HepG2 (cell line): ENCODE measurements at places on chromosomes 13 and 19. TPM values are rescaled to one million over a fixed set of nuclear protein-coding genes. Genes with fewer than 3 reads are reported as not detected.
A peak's percentile ranks its signal among the peaks of the same experiment; 100 is the strongest.

DNA sequence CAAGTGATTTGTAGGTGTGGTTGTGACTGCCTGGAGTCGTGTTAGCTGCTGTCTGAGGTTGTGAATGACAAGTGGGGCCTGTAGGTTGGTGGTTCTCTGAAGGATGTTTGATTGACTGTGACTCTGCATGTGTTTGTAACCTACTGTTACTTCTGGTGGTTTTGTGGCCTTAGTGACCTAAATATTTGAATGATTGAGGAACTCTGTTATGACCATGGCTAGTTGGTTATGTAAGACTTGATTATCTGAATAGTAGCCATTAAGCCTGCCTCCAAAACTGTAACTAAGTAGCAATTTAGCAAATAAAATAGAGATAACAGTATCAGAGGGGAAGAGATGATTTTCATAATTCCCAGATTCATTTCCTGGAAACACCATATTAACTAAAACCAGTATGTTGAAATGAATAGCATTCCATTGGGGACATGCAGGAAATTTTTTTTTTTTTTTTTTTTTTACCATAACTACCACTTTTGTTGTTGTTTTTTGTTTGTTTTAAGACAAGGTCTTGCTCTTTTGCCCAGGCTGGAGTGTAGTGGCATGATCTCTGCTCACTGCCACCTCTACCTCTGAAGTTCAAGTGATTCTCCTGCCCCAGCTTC lies 865 bp downstream of the ZNF382 start:
- H3K4me3 ChIP-seq, result peak overlapping the region; percentile 94
- peak overlapping the region; percentile 68 for H3K27ac ChIP-seq
- no peak for DNase-seq
- peaks cover 14% of the 10 kb centered on the region; the same call in 2 of the 3 replicates for H3K36me3 ChIP-seq

GRCh38 chr19:16715611-16716010 lies 4.0 kb upstream of the NWD1 start:
- no peak overlapping the region for H3K27ac ChIP-seq
- no peaks in the 10 kb centered on the region for H3K27me3 ChIP-seq
- no peak for DNase-seq
- no peaks in the 10 kb centered on the region for H3K4me1 ChIP-seq

DNA sequence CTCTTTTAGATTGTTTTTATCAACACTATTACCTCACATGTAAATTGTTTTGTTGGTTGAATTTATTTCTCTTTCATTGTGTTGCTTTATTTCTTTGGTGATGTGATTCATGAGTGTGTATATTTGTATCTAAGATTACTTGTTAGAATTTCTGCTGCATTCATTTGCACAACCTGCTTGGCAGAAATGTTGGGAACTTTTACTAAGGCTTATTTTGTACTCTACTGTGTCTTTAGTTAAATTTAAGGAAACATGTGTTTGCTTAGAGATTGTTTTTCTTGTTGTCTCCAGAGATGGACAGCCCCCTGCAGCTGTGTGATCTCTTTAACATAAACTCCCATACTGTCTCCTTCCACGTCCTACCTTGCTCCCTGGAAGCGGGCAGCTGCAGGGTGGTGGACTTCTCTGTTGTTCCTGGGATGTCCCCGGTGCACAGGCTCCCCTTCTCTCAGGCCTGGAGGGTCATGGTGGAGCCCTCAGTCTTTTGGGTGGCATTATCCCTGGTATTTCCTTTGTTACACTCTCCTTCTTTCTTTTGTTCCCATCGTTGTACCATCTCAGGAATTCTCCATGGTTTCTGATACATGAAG lies 212.0 kb upstream of the SPRY2 start:
- DNase-seq, result no peak
- H3K4me3 ChIP-seq, result no peak overlapping the region
- no peak overlapping the region for H3K27ac ChIP-seq
- no peaks in the 10 kb centered on the region for H3K4me1 ChIP-seq
- H3K27me3 ChIP-seq, result no peaks in the 10 kb centered on the region
- no peaks in the 10 kb centered on the region for H3K36me3 ChIP-seq

DNA sequence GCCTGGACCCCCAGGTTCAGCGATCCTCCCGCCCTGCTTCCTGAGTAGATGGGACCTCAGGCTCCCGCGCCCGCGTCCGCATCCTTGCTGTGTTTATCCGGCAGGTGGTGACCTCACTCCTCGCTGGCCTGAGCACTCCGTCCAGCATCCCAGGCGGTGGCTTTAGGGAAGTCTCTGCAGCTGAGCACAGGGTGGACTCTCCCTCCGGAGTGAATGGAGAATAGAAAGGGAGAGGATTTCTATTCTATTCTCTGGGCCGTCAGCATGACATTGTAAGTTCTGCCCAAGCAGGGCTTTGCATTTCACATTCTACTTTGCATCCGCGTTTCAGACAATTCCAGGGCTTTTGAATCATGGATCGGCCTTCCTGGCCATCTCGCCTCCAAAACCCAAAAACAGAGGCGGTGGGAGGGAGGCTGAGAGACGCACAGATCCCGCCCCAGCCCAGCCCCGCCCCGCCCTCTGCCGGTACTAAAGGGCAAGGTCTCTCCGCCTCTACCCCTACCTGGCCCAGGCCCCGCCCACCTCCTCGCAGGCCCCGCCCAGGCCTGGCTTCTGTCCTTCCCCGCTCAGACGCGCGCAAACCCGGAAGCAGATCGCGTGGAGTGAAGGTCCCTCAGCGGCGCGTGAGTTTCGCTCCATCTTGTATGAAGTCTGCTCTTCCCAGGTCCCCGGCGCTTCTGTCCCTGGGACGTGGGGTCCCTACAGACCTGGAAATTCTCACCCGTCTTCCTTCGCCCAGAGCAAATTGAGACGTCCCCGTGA lies at the start of gene ZNF525:
Gene ZNF525 (plus strand): TSS at position 572 of the 765 bp plus-strand sequence. CDS start 6,577 bp downstream, outside the sequence.
- H3K4me3 ChIP-seq, result peak within 1 kb of the TSS; percentile 41; the same call in 1 of the 2 replicates
- H3K36me3 ChIP-seq, result no peaks in the 10 kb centered on the region
- no peaks in the 10 kb centered on the region for H3K27me3 ChIP-seq
- peak; percentile 71 for DNase-seq
- peak within 1 kb of the TSS; percentile 38 for H3K27ac ChIP-seq
- no peaks in the 10 kb centered on the region for H3K4me1 ChIP-seq

- no peaks in the 10 kb centered on the region; the same call in 2 of the 3 replicates for H3K36me3 ChIP-seq
- no peak overlapping the region for H3K27ac ChIP-seq
- no peaks in the 10 kb centered on the region for H3K4me1 ChIP-seq
- no peak for DNase-seq
- H3K27me3 ChIP-seq, result no peaks in the 10 kb centered on the region
Observed at GRCh38 chr19:48926909-48927308, 6.6 kb upstream of the DHDH start.

GRCh38 chr13:104014803-104015645 lies 948.8 kb upstream of the SLC10A2 start:
- no peak for DNase-seq
- no peaks in the 10 kb centered on the region for H3K27me3 ChIP-seq
- no peak overlapping the region for H3K4me3 ChIP-seq
- no peaks in the 10 kb centered on the region for H3K4me1 ChIP-seq
- no peak overlapping the region for H3K27ac ChIP-seq

DNA sequence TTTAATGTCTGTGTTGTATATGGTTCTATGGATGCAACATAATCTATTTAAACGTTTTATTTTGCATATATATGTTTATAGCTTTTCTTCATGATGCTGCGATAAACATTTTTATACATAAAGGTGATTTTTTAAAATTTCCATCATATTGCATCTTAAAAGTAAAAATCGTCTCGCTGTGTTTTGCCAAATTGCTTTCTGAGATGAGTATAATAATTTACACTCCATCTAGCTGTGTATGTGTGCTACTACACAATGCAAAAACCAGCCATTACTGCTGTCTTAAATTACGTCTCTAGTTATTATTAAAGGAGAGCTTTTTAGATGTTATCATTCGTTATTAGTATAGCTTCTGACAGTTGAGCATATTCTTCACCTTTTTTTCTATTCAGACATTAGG lies 37.2 kb downstream of the METTL21C start:
- DNase-seq, result no peak
- no peaks in the 10 kb centered on the region for H3K4me1 ChIP-seq
- no peak overlapping the region for H3K27ac ChIP-seq
- no peak overlapping the region for H3K4me3 ChIP-seq
- H3K27me3 ChIP-seq, result no peaks in the 10 kb centered on the region
- H3K36me3 ChIP-seq, result no peaks in the 10 kb centered on the region

DNA sequence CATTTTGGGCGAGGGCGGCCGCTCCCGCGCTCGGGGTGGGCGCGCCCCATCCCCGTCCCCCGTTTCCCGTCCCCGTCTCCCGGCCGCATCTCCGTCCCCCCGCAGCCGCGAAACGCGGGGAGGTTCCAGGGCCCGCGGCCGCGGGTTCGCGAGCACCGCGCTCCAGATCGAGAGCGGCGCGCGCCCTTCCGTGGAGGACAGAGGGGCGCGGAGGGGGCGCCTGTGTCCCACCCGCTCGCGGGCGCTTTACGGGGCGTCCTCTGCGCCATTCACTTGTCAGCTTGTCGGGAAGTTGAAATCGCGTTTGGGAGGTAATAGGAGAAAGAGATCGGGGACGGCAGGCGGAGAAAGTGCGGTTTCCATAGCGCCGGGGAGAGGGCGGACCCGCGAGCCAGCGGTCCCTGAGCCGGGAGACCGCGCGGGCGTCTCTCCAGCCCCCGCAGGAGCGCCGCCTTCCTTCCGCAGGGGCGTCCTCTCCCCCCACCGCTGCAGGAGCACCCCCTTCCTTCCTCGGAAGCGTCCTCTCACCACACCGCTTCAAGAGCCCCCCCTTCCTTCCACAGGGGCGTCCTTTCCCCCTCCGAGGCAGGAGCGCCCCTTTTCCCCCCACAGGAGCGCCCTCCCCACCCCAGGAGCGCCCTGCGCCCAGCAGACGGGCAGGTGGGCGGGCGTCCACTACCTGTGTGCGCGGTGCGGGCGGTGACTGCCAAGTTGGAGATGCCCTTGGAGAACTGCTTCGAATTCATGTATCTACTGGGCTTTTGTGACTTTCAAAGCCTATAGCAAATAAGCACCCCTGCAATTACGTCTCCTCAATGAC lies 962 bp upstream of the IRS2 start:
- no peak for DNase-seq
- H3K27me3 ChIP-seq, result peaks cover 8% of the 10 kb centered on the region; the same call in 2 of the 3 replicates
- no peaks in the 10 kb centered on the region for H3K4me1 ChIP-seq
- peak overlapping the region; percentile 10; the same call in 1 of the 2 replicates for H3K4me3 ChIP-seq
- no peaks in the 10 kb centered on the region for H3K36me3 ChIP-seq

DNA sequence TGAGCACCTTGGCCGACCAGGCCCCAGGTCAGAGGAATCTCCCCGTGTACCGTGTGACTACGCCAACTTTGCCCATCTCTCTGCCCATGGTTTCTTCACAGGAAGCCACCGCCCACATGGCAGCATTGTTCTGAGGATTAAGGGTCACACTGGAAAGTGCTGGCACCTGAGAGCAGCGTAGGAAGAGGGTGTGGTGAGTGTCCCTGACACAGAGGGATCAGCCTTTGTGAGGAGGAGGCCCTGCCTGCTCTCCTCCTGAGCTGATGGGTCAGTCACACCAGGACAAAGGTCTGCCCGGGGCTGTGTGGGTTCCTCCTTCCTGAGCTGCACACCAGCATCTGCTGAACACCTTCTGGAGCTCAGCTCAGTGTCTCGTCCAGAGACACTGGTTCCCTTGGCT lies 32.2 kb upstream of the SLC15A1 start:
- H3K36me3 ChIP-seq, result no peaks in the 10 kb centered on the region
- DNase-seq, result no peak
- H3K4me3 ChIP-seq, result no peak overlapping the region
- H3K4me1 ChIP-seq, result no peaks in the 10 kb centered on the region

GRCh38 chr13:97215325-97215724 lies 6.8 kb upstream of the MBNL2 start:
- no peak overlapping the region for H3K4me3 ChIP-seq
- no peaks in the 10 kb centered on the region for H3K36me3 ChIP-seq
- DNase-seq, result no peak

DNA sequence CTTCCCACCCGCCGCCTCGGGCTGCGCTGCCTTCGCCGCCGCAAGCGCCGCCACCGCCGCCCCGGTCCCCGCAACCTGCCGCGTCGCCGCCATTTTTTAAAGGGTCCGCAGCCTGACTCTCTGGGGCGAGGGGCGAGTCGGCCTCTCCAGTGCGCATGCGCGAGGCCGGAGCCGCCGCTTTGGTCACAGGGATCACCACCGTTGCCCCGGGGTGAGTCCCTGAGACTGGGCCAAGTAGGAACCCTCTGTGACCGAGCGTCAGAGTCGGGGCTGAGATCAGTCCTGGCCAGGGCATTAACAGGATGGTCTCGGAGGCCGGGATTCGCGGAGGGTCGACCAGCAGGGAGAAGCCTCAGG lies 42.6 kb downstream of the ZNF146 start:
- no peak overlapping the region for H3K27ac ChIP-seq
- no peaks in the 10 kb centered on the region for H3K27me3 ChIP-seq
- no peaks in the 10 kb centered on the region for H3K4me1 ChIP-seq
- no peak overlapping the region for H3K4me3 ChIP-seq
- no peak for DNase-seq

GRCh38 chr13:94764576-94765321 lies 52.4 kb upstream of the SOX21 start:
- DNase-seq, result no peak
- H3K4me3 ChIP-seq, result no peak overlapping the region
- H3K4me1 ChIP-seq, result no peaks in the 10 kb centered on the region
- no peaks in the 10 kb centered on the region for H3K27me3 ChIP-seq

DNA sequence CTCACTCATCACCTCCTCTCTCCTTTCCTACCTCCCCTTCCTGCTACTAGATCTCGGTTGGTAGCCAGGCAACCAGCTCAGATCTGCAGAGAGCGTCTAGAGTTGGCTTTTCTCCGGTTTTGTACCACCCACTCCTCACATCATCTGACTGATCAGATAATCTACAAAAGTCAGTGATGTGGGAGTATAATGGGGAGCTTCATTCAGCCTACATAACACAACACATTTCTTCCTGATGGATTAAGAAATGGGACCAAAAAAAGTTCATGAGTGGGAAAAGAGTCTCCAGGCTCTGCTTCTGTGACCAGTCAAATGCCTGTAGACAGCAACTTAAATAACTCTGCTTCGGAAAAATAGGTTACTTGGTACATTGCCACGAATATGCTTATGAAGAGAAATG lies 279.8 kb downstream of the DCLK1 start:
- H3K27ac ChIP-seq, result no peak overlapping the region
- no peak for DNase-seq
- no peak overlapping the region for H3K4me3 ChIP-seq
- no peaks in the 10 kb centered on the region for H3K27me3 ChIP-seq

DNA sequence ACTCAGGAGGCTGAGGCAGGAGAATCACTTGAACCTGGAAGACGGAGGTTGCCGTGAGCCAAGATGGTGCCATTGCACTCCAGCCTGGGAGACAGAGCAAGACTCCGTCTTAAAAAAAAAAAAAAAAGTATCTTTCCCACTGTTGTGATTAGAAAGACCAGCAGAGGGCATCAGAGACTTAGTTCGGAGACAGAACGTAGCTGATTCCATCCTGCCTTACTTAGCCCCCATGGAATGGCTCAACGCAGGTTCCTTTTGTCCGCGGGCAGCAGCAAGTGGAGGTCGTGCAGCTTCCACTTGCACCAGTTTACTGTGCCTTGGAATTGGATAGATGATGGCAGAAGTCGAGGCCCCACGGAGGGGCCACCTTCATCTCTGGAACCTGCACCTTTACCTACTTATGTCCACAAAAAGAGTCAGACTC lies 8.1 kb downstream of the TIMM29 start:
- H3K27ac ChIP-seq, result peak overlapping the region; percentile 17
- H3K36me3 ChIP-seq, result no peaks in the 10 kb centered on the region
- DNase-seq, result peak; percentile 76
- 0 out of 2 replicates have a peak overlapping the region, but pooled peaks have one; percentile 7 for H3K4me3 ChIP-seq

CGB5 gene
- not detected in 2 replicates for total RNA-seq

ZNF446 gene
- total RNA-seq, result 2.5 and 3.6 TPM in 2 replicates

MBD3 gene
- 58.9 and 76.9 TPM in 2 replicates for total RNA-seq

PSG3 gene
- not detected in 2 replicates for total RNA-seq

NECTIN2 gene
- total RNA-seq, result 32.7 and 75.4 TPM in 2 replicates

DOCK9 gene
- total RNA-seq, result 0.97 and 2.0 TPM in 2 replicates

FCGBP gene
- 7.0 and 7.2 TPM in 2 replicates for total RNA-seq

PRTN3 gene
- not detected in 2 replicates for total RNA-seq

GPC5 gene
- 0.02 TPM in 1 of 2 replicates, not detected in the other for total RNA-seq

CBLC gene
- total RNA-seq, result 1.1 and 1.8 TPM in 2 replicates

KLK2 gene
- total RNA-seq, result not detected in 2 replicates

ZNF160 gene
- 12.1 and 14.5 TPM in 2 replicates for total RNA-seq
